ENCODE measurements at places on chromosomes 6 and 20.

- no peak for DNase-seq
Observed at GRCh38 chr6:37691904-37692806, 5.5 kb downstream of the MDGA1 start.

DNA sequence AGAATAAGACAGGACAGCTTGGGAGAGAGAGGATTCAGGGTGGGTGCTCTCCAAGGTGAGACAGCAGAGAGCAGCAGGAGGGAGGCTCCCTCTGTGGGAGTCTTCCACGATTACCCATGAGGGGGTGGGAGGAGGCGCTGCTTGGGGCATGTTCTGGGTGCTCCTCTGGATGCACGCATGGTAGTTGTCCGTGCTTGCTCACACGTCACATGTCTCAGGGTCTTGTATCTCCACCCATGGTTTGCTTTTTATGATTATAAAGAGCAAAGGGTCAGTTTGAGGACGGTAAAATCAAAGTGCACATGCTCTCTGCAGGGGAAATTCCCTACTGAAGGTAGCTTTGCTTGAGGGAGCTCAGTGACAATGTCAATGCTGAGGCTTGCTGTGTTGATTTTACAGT lies 338.4 kb downstream of the THBS2 start:
- no peak for DNase-seq

- no peak for DNase-seq
Observed at GRCh38 chr6:73505142-73505541, 15.7 kb downstream of the EEF1A1 start.

DNA sequence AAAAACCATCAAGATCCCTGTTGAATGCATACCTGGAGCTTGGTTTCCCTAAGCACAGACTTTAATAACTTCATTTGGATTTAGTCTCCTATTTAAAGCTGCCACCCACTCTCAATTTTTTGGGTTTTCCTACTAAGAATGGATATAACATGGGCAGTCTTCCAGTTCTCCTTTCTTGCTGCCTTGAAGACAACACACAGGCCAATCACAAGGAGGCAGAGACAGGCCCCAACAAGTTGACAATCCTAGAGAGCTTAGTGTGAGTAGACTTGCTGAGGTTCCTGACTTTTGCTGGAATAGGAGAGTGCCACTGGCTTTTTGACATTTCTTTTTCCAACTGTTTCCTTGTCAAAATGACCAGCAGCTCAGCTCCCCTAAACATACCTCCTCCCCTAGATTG lies 112.3 kb upstream of the ESR1 start:
- DNase-seq, result no peak

- no peak for DNase-seq
Observed at GRCh38 chr6:111230351-111231089, 143.2 kb downstream of the SLC16A10 start.

Measured in neuronal stem cell (in vitro differentiated cells).